ENCODE measurements at places on chromosomes 4 and X.

- DNase-seq: no peak
Observed at GRCh38 chr4:172995704-172996103, 172.9 kb upstream of the GALNT7 start.

- DNase-seq: no peak
Observed at GRCh38 chr4:7466904-7467303, 32.2 kb upstream of the PSAPL1 start.

GRCh38 chr4:175435381-175435783, 376.7 kb downstream of the GPM6A start:
- peak; percentile 7 for DNase-seq

GRCh38 chr4:137705171-137705783, 173.0 kb upstream of the PCDH18 start:
- DNase-seq: peak; percentile 87

DNA sequence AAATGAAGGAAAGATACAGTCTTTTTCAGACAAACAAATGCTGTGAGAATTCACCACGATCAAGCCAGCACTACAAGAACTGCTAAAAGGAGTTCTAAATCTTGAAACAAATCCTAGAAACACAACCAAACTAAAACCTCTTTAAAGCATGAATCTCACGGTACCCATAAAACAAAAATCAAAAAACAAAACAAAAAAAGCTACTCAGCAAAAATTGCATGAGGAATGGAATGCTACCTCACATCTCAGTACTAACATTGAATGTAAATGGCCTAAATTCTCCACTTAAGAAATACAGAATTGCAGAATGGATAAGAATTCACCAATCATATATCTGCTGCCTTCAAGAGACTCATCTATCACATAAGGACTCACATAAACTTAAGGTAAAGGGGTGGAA, 300.1 kb downstream of the NAF1 start:
- DNase-seq: no peak

- DNase-seq: no peak
Observed at GRCh38 chrX:127038065-127038464, 218.5 kb downstream of the PRR32 start.

DNA sequence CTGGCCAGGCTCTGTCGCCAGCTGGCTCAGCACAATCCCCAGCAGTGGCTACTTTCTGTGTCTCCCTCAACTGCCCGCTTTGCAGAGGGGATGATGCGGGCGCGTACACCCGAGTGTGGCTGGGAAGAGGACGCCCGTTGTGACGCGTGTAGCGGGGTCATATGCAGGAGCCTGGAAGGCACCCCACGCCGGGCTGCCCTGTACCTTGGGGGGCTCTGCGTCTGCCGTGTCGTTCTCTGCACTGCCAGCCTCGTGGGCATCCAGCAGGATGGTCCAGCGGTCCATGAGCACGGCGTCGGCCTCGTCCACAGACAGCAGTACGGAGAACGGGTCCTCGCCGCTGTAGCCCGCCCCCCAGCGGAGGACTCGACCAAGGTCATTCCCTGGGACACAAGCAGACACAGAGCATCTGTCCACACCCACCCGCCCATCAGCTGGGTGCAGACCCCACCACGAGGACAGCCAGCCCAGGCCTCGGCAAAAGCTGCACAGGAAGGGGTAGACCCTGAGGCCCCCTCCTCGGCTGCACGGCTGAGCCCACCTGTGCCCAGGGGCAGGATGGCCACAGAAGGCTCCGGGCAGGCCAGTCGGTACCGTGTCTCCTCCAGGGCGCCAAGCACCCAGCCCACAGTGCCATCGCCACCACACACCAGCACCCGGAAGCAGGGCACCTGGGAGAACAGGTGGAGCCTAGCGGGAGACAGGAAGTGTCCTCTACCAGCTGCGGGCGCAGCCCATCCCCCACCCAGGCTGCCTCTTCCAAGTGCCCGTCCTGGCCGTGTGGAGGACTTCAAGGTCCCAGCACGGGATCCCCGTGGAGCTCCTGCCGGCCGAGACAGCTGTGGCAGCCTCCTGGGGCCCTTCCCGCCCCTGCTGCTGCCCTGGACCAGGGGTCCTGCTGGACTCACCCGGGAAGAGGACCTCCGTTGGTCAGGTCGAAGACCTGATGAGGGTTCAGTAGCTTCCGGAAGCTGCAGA, 10.8 kb downstream of the DGKQ start:
- no peak for DNase-seq

DNA sequence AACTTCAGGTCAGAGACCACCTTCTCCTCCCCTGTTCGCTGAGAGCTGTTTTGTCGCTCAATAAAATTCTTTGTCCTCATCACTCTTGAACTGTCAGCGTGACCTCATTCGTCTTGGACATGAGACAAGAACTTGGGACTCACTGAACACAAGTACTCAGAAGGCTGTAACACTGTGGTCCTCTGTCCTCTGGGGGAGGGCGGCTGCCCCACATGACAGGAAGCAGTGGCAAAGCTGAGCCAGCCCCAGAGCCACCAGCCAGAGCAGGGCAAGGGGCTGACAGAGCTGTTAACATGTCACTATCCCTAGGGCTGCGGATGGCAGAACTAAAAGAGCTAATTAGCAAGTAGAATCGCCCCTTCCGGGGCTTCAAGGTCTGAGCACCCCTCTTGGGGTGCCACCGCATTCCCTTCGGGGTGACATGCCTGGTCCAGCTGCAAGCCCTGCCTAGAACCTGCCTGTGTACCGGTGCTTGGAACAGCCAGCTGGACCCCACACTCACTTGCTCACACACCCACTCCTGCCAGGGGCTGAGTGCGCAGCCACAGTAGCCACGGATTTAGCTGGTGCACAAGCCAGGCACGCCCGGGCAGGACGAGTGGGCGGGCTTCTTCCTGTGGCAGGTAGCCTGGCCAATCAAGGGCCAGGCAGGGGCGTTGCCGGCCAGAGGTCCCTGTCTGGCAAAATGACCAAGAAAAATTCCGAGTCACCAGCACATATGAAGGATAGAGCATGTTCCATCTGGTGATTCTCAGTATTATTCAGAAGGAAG, 648.6 kb upstream of the AGA start:
- DNase-seq: no peak

DNA sequence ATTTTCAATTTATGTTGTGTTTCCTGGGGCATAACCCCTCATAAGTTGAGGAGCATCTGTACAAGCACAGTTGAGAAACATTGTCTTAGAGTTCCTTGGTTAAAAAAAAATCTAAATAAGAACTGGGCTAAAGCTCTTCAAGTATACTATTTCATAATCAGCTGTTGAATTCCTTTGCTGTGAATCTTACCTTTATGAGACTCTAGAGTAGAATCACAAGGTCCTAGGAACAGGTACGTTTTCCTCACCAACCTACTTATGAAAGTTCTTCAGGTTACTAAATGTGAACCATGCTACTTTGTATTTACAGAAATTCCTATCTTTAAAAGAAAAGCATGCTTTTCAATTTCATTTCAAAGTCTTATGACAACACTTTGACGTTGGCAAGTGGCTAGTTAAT, 20.9 kb upstream of the SOD3 start:
- no peak for DNase-seq

- no peak for DNase-seq
Observed at GRCh38 chr4:148852092-148852699, 410.0 kb upstream of the NR3C2 start.

DNA sequence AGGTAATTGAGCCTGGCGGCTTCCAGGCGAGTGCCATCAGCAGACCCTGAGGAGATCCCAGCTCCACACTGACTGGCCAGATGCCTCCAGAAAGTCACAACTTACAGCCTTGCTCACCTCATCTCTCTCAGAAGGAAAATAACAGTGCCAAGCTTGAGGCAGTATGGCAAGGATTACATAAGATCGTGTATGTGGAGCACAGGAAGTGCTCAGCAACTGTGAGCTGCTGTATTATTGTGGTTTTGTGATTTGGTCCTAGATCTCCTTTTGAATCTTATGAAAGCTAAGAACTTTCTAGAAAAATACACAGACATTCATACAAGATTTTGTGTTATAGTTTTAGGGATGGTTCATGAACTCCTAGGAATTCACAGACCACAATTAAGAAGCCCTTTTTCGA, 14.0 kb downstream of the RASL11B start:
- DNase-seq: no peak

All from suppressor macrophage (primary cell).